Astrocyte of the cerebellum (primary cell): ENCODE measurements at places on chromosomes 13 and 19.

DNA sequence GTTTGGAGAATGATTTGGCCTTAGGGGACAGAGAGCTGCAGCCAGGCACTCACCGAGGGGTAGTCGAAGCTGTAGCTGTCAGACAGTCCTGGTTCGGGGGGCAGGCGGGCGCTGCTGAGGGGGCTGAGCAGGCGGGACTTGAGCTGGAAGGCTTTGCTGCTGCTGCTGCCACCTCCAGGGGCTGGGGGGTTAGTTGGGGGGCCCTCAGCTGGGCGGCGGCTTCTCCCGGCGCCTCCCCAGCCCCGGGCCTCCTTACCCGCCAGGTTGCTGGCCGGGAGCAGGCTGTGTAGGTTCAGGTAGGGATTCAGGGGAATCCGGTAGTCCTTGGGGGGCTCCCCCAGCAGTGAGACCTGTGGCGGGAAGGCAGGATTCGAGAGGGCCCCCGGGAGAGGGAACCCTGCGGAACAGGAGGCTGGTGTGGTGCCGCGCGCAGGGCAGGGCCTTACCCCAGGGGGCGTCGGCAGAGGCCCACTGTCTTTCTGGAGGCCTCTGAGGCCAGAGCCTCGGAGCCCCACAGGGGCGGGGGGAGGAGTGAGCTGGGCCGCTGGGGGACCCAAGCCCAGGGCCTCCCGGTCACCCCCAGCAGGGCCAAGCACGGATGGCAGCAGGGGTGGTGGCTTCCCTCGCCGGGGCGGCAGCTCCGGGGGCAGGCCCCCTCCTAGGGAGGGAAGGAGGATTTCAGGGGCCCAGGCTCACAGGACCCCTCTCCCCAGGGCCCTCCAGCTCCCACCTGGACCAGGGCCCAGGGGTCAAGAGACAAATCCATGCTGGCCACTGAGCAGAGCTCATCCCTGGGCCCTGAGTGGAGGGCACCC lies 5.0 kb upstream of the FDX2 start:
- DNase-seq, result no peak

- no peak for DNase-seq
Measured at GRCh38 chr13:51902776-51903175, 41.0 kb downstream of the CCDC70 start.

- no peak for DNase-seq
Measured at GRCh38 chr13:59948686-59949085, 215.0 kb downstream of the DIAPH3 start.

DNA sequence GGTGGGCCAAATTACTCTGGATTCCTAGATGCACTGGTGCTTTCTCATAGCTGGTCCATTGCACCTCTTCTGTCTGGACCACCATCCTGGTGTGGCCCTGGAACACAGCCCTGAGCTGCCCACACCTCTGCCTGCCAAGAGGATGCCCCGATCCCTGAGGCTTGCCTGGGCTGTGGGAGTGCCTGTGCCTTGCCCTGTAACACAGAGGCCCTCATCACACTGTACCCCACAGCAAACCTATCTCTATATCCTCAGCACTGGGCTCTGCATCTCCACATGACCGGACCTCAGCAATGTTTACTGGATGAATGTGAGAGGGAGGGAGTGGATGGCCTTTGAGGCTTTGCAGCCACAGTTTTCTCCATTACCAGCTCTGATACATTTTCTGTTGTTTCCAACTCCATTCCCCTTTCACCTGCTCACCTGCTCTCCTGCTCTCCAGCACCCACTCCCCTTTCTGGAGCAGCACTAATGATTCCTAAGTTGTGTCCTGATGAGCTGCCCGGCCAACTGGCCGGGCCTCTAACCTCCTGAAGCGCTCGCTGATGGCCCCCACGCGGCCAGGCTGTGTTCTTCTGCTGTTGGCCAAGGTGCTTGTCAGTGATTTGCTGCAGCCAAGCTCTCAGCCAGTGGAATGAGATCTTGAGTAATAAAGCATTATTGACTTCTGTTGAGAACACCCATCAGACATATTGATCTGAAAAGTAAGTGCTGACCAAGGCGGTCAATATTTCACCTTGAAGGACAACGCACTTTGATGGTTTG lies 232.6 kb downstream of the TEX29 start:
- no peak for DNase-seq

GRCh38 chr19:34575206-34575605 lies 93.6 kb downstream of the WTIP start:
- DNase-seq, result no peak

DNA sequence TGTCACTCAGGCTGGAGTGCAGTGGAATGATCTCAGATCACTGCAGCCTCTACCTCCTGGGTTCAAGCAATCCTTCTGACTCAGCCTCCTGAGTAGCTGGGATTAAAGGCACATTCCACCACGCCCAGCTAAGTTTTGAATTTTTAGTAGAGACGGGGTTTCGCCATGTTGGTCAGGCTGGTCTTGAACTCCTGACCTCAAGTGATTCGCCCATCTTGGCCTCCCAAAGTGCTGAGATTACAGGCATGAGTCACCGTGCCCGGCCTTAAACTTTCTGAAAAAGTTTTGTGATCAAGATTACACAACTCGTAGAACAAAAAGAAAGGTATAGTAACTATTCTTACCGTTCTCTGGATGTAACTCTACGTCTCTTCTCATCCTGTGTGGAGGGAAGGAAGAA lies 21.2 kb downstream of the DNMT1 start:
- DNase-seq, result no peak

DNA sequence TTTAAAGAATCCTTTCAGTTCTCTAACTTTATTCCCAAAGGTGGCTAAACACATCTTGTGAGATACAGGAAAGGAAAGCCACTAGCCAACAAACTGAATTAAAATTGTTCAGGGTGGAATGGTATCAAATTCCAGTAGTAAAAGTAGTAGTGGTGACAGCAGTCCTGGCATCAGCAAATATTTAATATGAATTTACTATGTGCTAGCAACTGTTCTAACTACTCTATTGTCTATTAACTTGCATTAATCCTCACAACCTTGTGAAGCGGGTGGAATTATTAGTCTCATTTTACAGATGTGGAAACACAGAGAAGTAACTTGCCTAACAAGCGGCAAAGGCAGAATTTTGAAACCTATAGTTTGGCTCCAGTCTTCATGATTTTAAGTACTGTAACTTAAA lies 130.1 kb downstream of the KLF12 start:
- no peak for DNase-seq

DNA sequence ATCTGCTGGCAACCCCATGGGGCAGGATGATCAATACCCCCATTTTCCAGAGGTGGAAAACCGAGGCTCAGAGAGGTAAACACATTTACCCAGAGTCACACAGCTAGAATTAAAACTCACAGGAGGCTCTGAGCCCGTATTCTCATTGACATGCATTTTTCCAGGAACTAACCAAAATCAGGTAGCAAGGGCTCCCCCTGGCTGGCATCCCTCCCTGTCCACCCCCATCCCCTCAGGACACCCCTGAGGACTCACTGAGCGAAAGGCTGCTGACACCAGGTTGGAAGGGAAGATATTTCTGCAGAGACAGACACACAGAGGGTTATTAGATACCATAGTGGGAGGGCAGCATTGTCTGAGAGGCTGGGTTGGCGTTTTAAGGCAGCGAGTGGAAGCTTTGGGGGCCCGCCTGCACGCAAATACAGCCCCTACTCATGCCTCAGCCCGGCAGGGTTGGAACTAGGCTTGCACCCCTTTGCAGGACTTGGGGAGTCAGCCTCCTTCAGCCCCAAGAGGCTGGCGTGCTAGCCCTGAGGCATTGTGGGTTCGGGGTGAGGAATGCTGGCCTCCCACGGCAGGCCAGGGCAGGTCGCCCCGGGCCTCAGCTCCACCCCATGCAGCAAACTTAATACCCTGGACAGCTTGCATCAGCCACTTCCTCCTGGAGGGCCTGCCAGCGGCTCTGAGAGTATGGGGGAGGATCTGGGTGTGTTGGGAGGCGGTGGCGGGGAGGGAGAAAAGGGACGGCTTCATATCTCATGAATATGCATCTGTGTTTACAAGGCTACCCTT lies 3.9 kb downstream of the SLC1A5 start:
- no peak for DNase-seq

DNA sequence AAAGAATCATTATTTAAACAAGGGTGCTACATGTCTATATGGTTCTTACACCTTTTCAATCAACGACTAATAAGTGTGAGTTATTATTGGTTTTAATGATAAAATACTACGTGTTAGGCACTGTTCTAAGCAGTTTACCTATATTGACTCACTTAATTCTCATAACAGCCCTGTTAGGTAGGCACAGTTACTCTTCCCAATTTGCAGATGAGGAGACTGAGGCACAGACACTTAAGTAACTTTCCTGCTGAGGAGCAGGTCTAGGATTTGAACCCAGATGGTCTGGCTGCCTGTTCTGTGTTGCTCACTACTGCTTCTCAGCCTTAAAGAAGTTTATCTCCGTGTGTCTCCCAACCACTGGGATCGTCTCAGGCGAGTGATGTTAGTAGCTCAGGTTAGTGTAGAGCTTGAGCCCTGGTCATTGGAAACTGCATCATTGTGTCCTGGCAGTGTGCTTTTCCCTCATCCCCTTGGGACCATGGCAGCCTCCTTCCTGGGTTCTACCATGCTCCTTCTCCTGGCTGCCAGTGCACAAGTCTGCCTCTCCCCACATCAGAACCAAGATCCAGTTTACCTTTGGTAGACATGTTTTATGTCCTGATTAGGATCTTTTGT lies 10.9 kb downstream of the UBAC2 start:
- no peak for DNase-seq

- no peak for DNase-seq
Measured at GRCh38 chr13:85009447-85009846, 789.8 kb downstream of the SLITRK6 start.

DNA sequence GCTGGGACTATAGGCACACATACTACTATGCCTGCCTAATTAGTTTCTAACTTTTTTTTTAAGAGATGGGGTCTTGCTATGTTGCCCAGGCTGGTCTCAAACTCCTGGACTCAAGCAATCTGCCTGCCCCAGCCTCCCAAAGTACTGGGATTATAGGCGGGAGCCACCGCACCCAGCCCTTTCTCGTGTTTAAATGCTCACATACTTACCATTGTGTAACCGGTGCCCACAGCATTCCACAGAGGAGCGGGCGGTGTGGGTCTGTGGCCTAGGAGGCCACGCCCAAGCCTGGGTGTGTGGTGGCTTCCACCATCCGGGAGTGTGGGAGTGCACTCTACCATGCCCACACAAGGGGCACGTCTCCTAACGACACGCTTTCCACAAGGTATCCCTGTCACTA lies 7.7 kb downstream of the LMNB2 start:
- DNase-seq, result no peak

DNA sequence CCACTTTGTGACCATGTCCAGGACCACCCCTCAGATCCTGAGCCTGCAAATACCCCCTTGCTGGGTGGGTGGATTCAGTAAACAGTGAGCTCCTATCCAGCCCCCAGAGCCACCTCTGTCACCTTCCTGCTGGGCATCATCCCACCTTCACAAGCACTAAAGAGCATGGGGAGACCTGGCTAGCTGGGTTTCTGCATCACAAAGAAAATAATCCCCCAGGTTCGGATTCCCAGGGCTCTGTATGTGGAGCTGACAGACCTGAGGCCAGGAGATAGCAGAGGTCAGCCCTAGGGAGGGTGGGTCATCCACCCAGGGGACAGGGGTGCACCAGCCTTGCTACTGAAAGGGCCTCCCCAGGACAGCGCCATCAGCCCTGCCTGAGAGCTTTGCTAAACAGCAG lies 7.7 kb upstream of the CEACAM7 start:
- DNase-seq, result no peak

- DNase-seq, result no peak
Measured at GRCh38 chr13:78198821-78199220, 280.2 kb upstream of the EDNRB start.

GRCh38 chr19:5070930-5071329 lies 102.0 kb downstream of the KDM4B start:
- no peak for DNase-seq

DNA sequence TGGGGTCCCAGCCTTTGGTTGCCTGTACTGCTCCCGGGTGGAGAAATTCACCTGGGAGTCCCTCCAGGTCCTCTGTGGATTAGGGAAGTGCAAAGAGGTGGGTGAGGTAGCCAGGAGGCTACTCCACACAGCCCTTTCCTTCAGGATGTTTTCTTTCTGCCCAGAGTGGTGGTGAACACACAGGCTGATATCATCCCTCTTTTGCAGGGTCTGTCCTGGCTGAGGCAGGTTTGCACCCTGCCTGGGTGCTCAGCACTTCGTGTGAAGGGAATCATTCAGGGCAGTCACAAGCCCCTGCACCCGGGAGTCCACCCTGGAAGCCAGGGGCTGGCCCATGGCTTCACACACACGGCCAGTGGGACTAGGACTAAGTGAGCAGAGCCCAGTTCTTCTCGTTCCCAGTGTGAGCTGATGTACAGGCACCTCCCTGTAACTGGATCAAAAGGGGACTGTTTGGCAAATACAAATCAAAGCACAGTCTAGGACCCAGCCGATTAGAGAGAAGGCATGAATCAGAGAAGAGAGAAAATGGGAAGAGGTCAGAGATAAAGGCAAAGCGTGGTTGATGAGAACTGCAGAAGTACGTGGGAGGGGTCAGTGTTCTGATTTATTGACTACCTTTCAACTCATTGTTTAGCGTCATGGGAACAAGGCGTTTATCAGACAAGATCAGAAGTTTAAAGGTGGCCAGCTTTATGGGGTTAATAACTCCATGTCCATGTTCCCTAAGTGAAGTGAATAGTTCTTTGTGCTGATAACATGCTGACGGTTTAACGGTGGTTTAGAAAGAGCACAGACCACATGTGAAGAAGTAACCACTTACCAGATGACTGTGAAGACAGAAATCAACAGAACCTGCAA lies 30.4 kb upstream of the SPATA13 start:
- no peak for DNase-seq

DNA sequence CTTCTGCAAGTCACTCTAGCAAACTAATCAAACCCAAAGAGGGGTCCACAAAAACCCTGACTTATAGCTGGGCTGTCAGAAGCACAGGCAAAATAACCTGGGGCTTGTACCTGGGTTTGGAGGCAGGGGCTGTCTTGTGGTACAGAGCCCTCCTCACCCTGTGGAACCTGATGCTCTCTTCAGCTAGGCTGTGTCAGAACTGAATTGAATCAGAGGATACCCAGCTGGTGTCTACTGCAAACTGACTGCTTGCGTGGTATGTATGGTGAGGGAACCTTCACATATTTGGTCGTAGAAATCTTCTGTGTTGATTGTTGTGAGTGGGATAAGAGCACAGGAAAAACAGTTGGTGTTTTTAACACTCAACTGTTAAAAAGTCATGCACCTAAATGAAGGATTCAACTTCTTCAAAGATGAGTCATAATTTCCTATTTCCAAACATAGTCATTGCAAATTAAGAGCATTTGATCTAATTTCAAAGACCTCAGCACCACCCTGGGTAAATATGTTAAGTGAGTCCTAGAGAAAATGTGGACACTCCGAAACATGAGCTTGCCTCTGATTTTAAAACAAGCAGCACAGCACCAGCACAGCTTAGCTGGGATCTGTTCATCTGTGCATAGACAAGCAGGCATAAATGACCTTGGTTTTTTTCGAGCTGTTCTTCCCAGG lies 840.2 kb downstream of the UQCRFS1 start:
- DNase-seq, result no peak

GRCh38 chr13:58960888-58961287 lies 1202.8 kb downstream of the DIAPH3 start:
- peak; percentile 35 for DNase-seq
